ENCODE measurements at places on chromosomes 1 and 21.

DNA sequence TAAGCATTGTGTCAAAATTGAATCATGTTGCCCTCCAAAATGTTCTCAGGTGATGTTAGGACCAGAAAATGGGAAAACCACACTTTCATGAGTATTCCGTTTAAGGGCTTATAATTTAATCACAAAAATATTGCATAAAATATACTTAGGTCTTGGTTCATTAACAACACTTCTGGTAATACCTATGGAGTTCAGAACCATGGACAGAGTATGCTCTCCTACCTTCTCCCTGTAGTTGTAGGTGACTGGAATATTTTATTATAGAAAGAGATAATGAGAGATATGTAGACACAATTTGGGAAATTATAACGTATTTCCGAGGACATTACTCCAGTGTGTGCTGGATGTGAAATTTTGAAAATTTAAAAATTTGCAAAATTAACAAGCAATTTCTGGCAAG, 232.5 kb downstream of the NCAM2 start:
- DNase-seq: no peak

DNA sequence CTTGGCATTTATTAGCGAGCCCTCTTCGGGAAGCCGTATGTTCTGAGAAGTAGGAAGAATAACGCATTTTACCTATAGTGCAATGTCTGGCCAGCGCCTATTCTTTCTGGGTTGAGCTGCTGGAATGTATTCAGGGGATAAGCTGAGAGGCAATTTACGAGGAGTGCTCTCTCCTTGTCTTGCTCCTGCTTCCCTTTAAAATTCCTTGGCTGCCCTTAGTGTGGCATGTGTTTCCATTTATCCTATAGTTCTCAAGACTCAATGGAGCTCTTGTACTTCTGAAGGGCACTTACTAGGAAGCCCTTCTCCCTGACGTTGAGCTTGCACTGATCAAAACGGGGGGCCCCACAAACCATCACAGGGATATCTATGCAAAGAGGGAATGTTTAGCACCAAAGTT, 364.6 kb downstream of the DISC1 start:
- DNase-seq: no peak

- peak; percentile 30 for DNase-seq
Measured at GRCh38 chr1:52876843-52877242, 34.3 kb downstream of the ZYG11A start.

DNA sequence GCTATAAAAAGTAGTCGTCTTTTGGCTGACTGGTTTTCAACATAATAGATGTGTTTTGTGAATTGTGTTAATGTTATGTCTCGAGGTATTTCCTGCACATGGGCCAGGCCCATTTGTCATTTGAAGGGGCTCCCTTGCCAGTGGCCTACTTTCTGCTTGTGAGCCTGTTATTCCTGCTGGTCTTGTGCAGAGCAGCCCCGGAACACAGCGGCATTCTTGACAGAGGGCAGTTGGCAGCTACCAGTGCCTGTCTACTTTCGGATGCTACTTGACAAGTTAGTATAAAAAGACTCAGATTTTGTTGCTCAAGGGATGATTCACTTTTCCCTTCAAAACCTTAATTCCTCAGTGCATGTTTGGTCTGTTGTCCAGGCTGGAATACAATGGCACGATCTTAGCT, 28.5 kb downstream of the PGM1 start:
- peak; percentile 20 for DNase-seq

- DNase-seq: no peak
Measured at GRCh38 chr1:85991261-85991660, 165.3 kb downstream of the COL24A1 start.

- DNase-seq: peak; percentile 44
Measured at GRCh38 chr1:86155807-86156565, 586 bp downstream of the COL24A1 start.

- peak; percentile 97 for DNase-seq
Measured at GRCh38 chr1:151994956-151995355, 1.3 kb upstream of the S100A10 start.

DNA sequence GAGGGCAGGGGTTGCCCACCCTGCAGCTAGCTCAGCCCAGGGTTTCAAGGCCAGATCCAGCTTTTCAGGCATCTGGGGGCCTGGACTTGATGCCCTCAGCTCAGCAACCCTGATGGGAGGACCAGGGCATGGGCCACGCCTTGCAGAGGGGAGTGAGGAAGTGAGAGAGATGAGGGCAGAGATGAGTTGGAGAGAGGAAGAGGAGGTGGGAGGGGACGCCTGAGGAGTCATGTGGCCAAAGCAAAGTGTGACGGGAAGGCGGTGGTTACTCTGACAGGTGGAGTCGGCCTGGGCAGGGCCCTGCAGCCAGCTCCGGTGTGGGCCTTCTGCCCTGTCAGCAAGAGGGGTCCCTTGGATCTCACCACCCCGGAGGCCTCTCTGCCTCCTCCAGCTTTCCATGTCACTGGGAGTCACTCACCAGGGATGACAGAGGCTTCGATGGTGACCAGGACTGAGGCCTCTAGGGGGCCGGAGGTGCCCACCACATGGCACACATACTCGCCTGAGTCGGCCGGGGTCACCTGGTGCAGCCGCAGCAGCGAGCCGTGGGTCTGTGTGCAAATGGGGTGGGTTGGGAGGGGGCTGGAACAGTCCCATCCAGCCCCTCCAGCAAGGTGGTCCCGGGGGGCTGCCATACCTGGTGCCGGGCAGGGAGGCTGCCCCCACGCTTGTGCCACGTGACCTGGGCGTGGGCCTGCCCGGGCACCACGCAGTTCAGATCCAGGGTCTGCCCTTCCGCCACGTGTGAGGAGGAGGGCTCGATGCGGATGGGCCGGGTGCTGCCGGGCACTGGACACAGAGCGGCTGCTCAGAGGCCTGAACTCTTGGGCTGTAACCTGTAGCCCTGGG, 40.4 kb downstream of the LDLRAD2 start:
- DNase-seq: no peak

DNA sequence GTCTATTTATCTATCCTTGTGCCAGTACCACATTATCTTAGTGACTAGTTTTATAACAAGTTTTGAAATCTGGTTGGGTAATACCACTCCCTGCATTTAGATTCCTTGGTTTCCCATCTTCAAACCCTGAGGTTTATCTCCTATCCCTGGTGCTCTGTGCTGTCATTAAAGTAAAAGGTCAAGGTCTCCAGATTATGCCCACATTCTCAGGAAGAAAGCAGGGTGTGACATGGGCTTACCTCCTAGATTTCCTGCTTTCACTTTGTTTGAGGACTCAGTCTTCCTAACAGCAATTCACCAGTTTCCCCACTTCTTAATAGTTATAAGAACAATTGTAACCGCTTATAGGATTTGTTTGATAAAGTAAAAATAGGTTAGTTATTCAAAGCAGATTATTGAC, 86.0 kb downstream of the CACHD1 start:
- no peak for DNase-seq

DNA sequence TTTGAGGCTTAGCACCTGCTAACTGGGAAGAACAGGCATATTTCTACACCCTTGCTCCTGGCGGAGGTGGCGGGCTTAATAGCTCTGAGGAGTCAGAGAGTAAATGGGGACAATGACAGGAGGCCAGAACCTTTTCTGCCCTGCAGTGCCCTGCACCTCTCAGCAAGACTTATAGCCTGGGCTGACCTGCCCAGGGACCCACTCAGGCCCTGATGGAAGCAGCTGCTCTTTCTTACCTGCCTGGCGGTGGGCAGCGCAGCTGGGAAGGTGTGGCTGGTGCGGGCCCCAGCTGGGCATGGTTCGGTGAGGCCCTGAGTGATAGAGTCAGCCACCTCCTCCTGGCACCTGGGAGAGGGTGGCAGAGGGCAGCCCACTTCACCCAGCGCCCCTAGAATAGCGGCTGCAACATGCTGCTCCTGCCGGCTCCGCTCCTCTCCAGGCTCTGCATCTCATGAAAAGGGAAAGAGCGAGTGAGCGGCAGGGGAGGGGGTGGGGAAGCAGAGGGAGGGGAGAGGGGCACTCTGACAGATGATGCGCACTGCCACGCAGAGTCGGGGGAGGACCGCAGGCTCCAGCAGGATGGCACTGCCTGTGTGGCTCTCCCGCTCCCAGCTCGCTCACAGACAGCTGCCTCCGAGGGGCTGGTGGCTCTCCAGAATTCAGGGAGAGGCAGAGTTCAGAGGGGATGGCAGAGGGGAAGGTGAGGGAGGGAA, at the start of gene RGS8:
Gene RGS8, minus strand, starts transcription at position 472 of the 713 bp plus-strand sequence. CDS start 14,938 bp downstream, outside the sequence.
- no peak for DNase-seq

- DNase-seq: no peak
Measured at GRCh38 chr1:226111098-226111882, 48.8 kb downstream of the H3-3A start.

GRCh38 chr1:230105245-230105753, 38.3 kb downstream of the GALNT2 start:
- DNase-seq: no peak

- DNase-seq: no peak
Measured at GRCh38 chr1:212964102-212964501, 13.8 kb downstream of the VASH2 start.
